Activated T-helper 17 cell treated with anti-CD3 and anti-CD28 coated beads, Interleukin-2, amount 50 U/mL, for 72 hours (primary cell): ENCODE measurements at places on chromosomes 11 and 22.
A peak's percentile ranks its signal among the peaks of the same experiment; 100 is the strongest.

DNA sequence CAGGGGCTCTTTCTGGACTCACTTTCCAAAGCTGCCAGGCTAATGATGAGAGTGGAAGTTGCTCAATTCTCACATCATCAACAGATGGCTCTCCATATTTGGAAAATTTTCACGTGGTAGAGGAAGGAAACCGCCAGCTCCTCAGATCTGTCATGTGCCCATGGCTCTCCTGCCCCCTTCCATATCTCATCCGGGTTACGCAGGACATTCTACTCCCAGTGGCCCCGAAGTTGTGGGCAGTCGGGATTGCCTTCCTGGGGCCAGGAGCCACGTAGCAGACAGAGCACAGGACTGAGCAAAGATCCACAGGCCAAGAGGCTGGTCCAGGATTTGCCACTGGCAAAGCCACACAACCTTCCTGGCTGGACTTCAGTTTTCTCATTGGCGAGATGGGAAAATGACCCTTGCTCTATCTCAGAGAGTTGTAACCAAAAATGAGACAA lies 38.8 kb downstream of the RPUSD4 start:
- no peaks in the 10 kb centered on the region for H3K4me1 ChIP-seq
- H3K27me3 ChIP-seq = peaks cover 26% of the 10 kb centered on the region
- no peak overlapping the region for H3K4me3 ChIP-seq
- H3K27ac ChIP-seq = no peak overlapping the region
- no peak for ATAC-seq
- no peaks in the 10 kb centered on the region for H3K36me3 ChIP-seq

GRCh38 chr11:110358336-110358735 lies 61.9 kb upstream of the RDX start:
- H3K27ac ChIP-seq = no peak overlapping the region
- peaks cover 22% of the 10 kb centered on the region for H3K4me1 ChIP-seq
- H3K36me3 ChIP-seq = no peaks in the 10 kb centered on the region

- no peak for ATAC-seq
- peaks cover 40% of the 10 kb centered on the region for H3K4me1 ChIP-seq
- peak overlapping the region; percentile 41 for H3K4me3 ChIP-seq
- no peaks in the 10 kb centered on the region for H3K36me3 ChIP-seq
These were observed 8.8 kb upstream of the PDE3B start for GRCh38 chr11:14634813-14635212.

DNA sequence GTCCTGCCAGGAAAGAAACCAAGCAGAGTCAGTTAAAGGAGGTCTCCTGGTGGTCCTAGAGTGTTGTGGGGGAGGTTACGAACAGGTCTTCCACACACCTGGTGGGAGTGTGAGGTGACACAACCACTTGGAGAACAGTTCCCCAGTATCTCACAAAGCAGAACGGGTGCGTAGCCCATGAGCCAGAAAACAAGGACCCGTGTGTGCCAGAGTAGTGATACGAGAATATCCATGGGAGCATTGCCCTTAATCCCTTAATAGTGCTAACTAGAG lies 21.7 kb upstream of the CLDN5 start:
- H3K4me1 ChIP-seq = no peaks in the 10 kb centered on the region
- no peaks in the 10 kb centered on the region for H3K36me3 ChIP-seq
- no peak overlapping the region for H3K4me3 ChIP-seq
- peaks cover 3% of the 10 kb centered on the region for H3K27me3 ChIP-seq
- ATAC-seq = no peak

DNA sequence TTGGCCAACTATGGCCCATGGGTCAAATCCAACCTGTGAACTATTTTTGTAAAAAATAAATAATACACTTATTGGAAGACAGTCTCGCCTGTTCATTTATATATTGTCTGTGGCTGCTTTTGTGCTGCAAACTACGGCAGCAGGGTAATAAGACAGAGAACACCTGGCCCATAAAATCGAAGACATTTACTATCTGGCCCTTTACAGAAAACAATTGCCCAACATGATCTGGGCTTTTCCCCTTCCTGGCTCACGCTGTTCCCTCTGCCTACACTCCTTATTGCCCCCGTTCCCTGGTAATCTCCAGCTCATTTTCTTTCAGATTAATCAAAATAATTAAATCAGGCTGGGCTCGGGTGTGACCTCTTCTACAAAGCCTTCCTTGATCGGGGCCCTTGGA lies 5.6 kb downstream of the PLAAT2 start:
- H3K4me3 ChIP-seq = no peak overlapping the region
- no peak overlapping the region for H3K27ac ChIP-seq
- ATAC-seq = no peak
- peaks cover 13% of the 10 kb centered on the region for H3K4me1 ChIP-seq
- H3K36me3 ChIP-seq = no peaks in the 10 kb centered on the region

GRCh38 chr11:104484804-104485554 lies 321.0 kb upstream of the PDGFD start:
- no peak overlapping the region for H3K4me3 ChIP-seq
- H3K4me1 ChIP-seq = no peaks in the 10 kb centered on the region
- H3K36me3 ChIP-seq = no peaks in the 10 kb centered on the region
- ATAC-seq = no peak

DNA sequence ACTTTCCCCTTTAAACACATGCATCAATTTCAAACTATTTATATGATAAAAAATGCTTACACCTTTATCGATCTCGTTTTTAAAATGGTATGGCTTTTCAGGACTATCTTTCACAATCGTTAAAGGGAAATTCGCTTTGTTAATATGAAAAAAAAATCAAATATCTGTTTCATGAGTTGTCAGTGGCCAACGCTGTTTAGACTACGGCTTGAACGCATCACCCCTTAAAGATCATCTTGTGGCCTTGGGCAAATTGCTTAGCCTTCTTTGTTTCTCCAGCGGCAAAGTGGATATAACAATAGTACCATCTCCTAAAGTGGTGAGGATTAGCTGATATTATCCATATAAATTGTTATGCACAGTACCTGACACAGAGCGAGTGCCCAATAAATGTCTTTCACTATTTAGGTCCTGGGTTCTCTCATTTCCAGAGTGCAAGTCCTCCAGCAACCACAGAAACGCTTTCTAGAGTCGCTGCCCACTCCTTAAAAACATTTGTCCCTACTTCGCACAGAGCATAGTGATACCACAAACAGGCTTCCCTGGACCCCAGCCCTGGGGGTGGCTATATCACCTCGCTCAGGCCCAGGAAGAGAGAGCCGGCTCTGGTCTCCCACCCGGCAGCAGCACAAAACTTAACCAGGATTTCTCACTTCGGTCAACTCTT lies 904 bp downstream of the SLC35F2 start:
- no peak for ATAC-seq
- H3K4me1 ChIP-seq = peaks cover 20% of the 10 kb centered on the region
- H3K36me3 ChIP-seq = peaks cover 21% of the 10 kb centered on the region
- peak overlapping the region; percentile 98 for H3K4me3 ChIP-seq
- peak overlapping the region; percentile 97 for H3K27ac ChIP-seq

DNA sequence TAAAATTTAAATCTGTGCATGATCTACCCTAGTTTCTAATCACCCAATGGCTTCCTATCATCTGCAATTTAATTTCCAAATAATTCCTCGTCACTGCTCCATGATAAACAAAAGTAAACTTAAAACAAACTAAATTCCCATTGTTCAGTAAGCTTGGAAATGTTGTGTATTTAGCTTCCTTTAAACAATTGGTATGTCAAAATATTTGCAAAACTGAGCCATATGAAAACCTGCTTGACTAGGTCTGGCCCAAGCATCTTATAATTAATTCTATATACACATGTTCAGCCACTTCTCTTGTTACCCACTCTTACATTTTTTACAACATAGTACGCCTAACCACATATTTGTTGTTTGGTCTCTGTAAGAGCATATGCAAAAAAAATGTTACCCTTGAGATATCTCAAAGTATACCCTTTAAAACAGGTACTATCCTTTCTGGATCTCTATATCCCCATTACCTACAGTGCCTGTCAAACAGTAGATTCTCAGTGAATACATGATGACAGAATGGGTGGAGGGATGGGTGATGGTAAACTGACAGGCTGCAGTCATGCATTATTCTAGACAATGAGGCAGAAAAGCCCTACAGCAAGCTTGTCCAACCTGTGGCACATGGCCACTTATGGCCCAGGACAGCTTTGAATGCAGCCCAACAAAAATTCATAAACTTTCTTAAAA lies 1277.9 kb upstream of the TENM4 start:
- no peak overlapping the region for H3K4me3 ChIP-seq
- no peak overlapping the region for H3K27ac ChIP-seq
- H3K36me3 ChIP-seq = no peaks in the 10 kb centered on the region
- H3K27me3 ChIP-seq = no peaks in the 10 kb centered on the region
- H3K4me1 ChIP-seq = no peaks in the 10 kb centered on the region

DNA sequence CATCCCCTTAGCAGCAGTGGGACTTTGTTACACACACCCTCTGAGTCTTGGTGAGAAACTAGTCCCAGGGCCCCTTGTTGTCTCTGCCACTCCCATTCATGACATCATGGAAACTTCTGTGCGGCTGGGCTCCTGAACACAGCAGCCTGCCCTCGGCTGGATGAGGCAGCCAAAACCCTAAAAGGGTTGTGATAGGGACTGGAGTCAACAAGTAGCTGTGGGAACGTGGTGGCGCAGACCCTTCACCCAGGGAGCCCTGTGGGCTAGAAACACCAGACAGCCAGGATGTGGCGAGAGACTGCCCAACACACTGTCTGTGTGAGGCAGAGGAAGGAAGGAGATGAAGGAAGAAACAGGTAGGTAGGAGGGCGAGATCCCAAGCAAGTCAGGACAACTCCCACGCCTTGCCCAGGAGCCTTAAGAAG lies 3.9 kb downstream of the CD3D start:
- peaks cover 68% of the 10 kb centered on the region for H3K36me3 ChIP-seq
- peaks cover 29% of the 10 kb centered on the region for H3K4me1 ChIP-seq
- no peaks in the 10 kb centered on the region for H3K27me3 ChIP-seq
- peak; percentile 74 for ATAC-seq
- peak overlapping the region; percentile 91 for H3K4me3 ChIP-seq

DNA sequence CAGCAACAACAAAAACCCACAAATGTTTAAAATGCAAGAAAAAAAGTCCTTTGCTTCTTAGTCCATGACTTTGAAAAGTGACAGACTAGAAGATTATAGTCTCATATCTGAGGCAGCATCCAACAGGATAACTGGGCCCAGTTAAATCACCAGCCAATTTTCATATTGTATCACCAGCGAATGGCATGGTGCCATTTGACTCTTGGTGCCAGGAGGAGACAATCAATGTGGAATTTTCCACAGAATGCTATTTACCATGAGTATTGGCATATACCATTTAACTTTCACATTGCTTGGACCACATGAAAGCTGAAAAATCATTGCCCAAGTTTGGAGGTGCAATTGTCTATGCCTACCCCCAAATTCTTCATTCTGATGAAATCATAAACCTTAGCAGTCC lies 255.5 kb downstream of the TENM4 start:
- ATAC-seq = no peak
- H3K36me3 ChIP-seq = no peaks in the 10 kb centered on the region
- peaks cover 4% of the 10 kb centered on the region for H3K27me3 ChIP-seq

DNA sequence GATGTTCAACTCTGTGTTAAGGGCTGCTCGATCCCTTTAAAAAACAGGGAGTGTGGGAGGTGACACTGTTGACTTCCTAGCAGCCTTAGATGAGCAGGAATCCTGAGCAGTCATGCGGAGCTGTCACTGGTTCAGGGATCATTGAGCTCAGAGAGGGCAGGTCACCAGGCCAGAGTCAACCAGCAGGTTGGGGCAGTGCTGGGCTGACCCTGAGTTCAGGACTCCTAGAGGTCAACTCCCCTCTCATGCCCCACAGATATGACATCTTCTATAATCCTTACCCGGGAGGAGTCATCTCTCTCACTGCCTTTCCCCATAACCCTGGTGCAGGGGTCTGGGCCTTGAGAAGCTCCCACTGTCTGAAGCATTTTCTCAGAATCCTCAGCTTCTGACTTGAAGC lies 12.9 kb upstream of the WNT11 start:
- no peak overlapping the region for H3K27ac ChIP-seq
- no peaks in the 10 kb centered on the region for H3K27me3 ChIP-seq
- H3K4me1 ChIP-seq = no peaks in the 10 kb centered on the region
- no peaks in the 10 kb centered on the region for H3K36me3 ChIP-seq
- no peak for ATAC-seq

- peak overlapping the region; percentile 89 for H3K27ac ChIP-seq
- no peak overlapping the region for H3K4me3 ChIP-seq
- ATAC-seq = peak; percentile 52
- peaks cover 40% of the 10 kb centered on the region for H3K4me1 ChIP-seq
These were observed 8.6 kb downstream of the ARAP1 start for GRCh38 chr11:72743321-72744221.

DNA sequence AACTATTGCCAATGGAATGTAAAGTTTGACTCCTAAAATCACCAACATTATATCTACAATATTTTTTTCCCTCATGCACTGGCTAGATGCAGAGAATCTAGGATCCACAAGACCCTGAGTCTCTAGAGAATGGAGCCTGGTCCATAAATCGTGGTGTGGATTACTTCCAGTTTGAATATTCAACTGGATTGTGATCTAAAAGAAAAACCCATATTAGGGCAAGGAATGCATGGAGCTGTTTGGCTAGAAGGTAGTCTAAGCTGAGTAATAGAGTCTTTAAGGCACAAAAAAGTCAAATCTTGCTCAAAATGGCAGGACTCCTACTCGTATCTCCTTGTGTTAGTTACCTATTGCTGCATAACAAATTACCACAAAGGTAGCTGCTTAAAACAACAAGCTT lies 9.4 kb upstream of the MS4A5 start:
- peaks cover 43% of the 10 kb centered on the region for H3K27me3 ChIP-seq
- H3K4me1 ChIP-seq = no peaks in the 10 kb centered on the region
- no peak overlapping the region for H3K27ac ChIP-seq
- H3K4me3 ChIP-seq = no peak overlapping the region
- no peak for ATAC-seq

DNA sequence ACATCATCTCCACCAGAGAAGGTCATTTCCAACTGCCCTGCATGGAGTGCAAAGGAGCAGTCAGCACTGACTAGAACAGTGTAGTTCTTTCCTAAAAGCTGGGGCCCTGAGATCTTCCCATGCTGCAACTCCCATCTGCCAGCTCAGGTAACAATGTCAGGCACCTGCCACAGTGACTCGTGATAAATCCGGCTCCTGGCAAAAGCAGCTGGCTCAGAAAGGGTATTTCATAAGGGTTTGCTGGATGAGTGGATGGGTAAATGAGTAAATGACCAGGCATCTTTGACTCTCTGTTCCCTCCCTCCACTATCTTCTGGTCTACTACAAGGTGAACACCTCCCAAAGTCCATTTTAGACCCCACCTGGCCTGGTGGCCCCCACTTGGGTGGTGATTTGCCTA lies 403.6 kb downstream of the NXPE2 start:
- no peaks in the 10 kb centered on the region for H3K36me3 ChIP-seq
- H3K27ac ChIP-seq = no peak overlapping the region
- H3K27me3 ChIP-seq = peaks cover 6% of the 10 kb centered on the region
- no peaks in the 10 kb centered on the region for H3K4me1 ChIP-seq
- no peak for ATAC-seq

DNA sequence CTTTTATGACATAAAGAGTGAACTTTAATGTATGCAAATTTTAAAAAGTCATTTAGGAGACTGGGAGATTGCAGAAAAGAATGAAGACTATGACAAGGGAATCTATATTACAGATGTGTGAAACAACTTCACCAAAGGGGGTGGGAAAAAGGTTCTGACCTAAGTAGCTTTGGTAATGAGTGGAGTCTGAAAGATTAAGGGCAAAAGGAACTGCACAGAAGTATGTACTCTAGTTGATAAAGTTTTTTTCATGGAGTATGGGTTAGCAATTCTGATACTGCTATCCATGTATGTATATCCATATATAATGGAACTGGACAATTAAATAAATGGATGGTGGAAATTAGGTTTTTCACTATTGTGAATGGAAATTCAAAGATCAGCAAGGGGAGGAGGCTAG lies 9.2 kb downstream of the CKAP5 start:
- peaks cover 18% of the 10 kb centered on the region for H3K4me1 ChIP-seq
- peaks cover 9% of the 10 kb centered on the region for H3K36me3 ChIP-seq
- ATAC-seq = no peak
- no peak overlapping the region for H3K27ac ChIP-seq

GRCh38 chr11:63958008-63958407 lies 16.4 kb upstream of the COX8A start:
- H3K27me3 ChIP-seq = no peaks in the 10 kb centered on the region
- peaks cover 33% of the 10 kb centered on the region for H3K36me3 ChIP-seq
- no peak overlapping the region for H3K27ac ChIP-seq
- ATAC-seq = no peak
